ENCODE measurements at places on chromosomes 6 and 20. TPM values are rescaled to one million over a fixed set of nuclear protein-coding genes. Genes with fewer than 3 reads are reported as not detected.

GRCh38 chr6:79551401-79551800 is 14.2 kb upstream of the LCA5 start:
- DNase-seq: no peak

DNA sequence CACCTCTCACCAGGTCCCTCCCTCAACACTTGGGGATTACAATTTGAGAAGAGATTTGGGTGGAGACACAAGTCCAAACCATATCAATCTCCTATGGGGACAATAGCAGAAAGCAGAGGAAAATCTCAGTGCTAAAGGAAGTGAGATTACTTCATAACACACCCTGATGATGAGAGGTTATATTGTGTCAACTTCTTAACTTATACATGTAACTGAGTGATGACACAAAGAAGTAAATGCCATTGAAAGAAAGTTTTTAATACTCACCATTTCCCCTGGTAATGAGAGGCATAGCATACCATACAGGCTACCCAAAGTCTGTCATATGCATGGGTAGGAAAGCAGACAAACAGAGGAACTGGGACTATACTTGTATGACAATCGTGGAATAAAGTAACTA is 137.2 kb downstream of the MMUT start:
- no peak for DNase-seq

Gene PLEKHG1
- total RNA-seq: 2.0 TPM

GRCh38 chr6:2196079-2196679 is 49.2 kb downstream of the GMDS start:
- DNase-seq: no peak

- DNase-seq: no peak
These were observed 85.8 kb downstream of the LYRM4 start for GRCh38 chr6:5174756-5175549.

DNA sequence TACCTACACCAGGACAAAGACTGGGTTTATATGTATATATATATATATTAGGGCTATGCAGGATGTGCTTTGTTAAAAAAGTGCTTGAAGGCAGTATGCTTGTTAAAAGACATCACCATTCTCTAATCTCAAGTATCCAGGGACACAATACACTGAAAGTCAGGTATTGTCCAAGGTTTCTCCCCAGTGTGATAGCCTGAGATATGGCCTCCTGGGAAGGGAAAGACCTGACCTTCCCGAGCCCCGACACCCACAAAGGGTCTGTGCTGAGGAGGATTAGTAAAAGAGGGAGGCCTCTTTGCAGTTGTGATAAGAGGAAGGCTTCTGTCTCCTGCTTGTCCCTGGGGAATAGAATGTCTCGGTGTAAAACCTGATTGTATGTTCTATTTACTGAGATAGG is 156.9 kb downstream of the GPX5 start:
- no peak for DNase-seq

- peak; percentile 52 for DNase-seq
These were observed 50.4 kb downstream of the HLA-DPB1 start for GRCh38 chr6:33126101-33126714.

GRCh38 chr20:10436053-10436699 is 1.1 kb downstream of the SLX4IP start:
- DNase-seq: no peak

- no peak for DNase-seq
These were observed 15.9 kb downstream of the NDUFAF5 start for GRCh38 chr20:13800728-13801134.

Gene LY6G6C
- total RNA-seq: not detected

GRCh38 chr6:7264686-7265384 is 48.2 kb downstream of the SSR1 start:
- DNase-seq: no peak

Gene RAB44
- 0.08 TPM for total RNA-seq

Gene EPM2A
- total RNA-seq: 7.5 TPM

GRCh38 chr6:126657561-126658175 is 317.8 kb downstream of the CENPW start:
- no peak for DNase-seq

Gene GHRH
- total RNA-seq: not detected

- DNase-seq: no peak
These were observed 98.3 kb downstream of the PREX1 start for GRCh38 chr20:48729538-48729937.

Gene EFCAB8
- total RNA-seq: 0.92 TPM

DNA sequence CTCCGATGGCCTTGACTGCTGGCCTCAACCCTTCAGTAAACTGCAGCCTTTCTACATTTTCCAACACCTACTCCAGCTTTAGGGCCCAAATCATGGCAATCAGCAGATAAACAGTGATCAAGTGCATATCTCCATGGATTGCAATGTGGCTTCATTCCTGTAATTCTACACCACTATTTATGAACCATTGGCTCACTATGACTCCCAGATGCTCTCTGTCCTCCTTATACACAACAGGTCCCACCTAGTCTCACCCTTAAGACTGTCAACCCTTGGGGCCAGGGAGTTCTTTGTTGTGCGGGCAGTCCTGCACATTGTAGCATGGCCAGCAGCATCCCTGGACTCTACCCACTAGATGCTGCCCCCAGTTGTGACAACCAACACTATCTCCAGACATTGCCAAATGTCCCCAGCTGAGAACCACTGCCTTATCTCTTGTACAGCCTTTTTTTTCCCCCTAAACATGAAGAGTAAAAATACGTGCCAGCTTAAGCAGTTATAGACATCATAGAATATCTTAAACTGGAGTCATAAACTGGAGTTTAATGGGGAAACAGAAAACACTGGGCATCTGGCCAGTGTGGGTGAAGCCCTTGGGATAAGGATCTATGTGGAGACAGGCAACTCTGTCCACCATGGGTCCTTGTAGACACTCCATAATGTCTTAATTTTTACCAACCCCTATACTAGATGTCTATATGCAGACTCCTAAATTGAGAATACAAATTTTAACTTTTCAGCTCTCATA is 21.1 kb downstream of the MRPL14 start:
- no peak for DNase-seq

Gene TAB2
- total RNA-seq: 132 TPM

GRCh38 chr6:36713846-36714245 is 16.2 kb downstream of the RAB44 start:
- no peak for DNase-seq

DNA sequence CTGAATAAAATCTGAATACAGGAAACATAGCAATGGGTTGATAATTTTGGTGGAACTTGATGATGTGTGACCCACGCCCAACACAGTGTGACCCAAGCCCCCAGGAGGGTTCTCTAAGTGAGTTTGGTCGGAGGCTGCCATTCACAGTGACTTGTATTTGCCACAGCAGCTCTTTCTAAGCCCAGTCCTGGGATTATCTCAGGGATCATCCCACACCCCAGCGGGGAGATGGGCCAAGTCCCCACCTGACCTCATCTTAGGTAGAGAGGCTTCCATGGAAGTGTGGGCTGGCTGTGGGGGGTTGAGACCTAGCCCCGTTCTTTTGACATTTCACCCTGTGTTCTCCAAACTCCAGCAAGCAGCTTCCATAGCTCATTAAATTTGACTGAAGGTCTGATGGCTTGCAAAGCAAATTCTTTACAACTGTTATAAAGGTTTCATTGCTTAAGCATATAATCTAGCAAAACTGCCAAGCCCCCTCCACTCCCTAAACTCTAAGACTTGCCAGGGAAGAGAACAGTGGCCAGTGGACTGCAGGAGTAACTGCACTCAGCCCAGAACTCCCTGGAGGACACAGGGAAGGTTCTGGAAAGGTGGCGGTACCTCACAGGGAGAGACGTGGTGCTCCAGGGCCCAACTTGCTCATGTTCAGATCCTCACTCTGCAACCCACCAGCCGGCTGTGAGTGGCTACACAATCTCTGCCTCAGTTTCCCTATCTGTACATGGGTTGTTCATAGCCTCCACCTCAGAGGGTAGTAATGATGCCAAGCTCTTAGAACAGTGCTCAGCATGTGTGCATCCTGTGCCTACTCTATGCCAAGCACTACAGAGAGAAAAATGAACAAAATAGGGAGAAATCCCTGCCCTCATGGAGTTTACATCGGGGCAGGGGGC is 1.0 kb upstream of the PCK1 start:
- no peak for DNase-seq

Gene BTN1A1
- total RNA-seq: not detected

DNA sequence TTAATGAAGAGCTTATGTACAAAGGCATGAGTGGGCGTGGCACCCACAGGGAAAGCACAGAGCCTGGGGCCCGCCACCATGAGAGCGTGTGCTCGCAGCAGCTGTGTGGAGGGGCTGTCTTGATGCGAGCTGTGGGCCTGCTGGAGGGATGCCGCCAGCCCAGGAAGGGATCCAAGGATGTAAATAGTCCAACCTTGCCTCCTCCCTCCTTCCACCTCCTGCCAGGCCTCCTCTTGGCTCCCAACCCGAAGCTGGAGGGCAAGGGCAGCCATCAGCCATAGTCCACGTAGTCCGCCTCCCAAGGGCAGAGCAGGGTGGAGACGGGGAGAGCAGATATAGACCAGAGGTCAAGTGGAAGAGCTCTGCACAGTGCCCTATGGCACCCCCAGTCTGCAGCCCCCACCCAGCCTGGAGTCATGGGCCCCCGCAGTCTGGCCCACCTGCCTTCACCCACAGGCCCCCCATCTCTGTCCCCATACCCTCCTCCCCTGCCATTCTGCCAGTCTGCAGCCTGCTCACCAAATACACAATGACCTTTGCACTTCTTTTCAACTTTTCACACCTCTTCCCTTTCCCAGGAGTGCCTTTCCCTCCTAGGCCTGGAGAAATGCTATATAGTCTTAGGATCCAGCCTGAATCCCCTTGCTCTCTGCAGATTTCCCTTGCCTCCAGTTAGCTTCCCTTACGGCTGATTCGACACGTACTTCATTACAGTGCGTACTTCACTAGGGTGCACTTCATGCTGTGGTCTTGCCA is 77.1 kb downstream of the SHLD1 start:
- DNase-seq: no peak

DNA sequence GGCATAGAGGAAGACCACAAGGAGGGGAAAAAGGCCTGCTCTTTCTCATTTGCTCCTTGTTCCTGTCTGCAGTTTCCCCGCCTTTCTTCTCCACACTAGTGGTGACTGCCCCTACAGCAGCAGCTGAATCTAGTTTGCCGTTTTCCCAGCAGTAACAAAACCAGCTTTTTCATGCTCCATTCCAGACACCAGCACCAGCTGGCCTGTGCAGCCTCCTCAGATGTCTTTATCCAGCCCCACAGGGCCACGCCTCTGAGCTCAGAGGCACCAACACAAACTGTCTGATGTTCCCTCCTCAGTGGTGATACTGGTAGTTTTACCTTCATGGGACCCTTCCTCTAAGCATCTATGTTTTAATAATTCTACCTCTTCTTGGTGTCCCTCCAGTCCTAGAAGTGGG is 70.4 kb upstream of the SLC24A3 start:
- no peak for DNase-seq

GRCh38 chr6:165571068-165571682 is 91.9 kb downstream of the PDE10A start:
- DNase-seq: no peak

GRCh38 chr6:147577488-147577887 is 69.0 kb downstream of the SAMD5 start:
- DNase-seq: no peak

Gene OR12D3
- total RNA-seq: not detected

GRCh38 chr6:63352069-63352543 is 32.3 kb upstream of the LGSN start:
- no peak for DNase-seq

Gene SIRPG
- total RNA-seq: 17.6 TPM

DNA sequence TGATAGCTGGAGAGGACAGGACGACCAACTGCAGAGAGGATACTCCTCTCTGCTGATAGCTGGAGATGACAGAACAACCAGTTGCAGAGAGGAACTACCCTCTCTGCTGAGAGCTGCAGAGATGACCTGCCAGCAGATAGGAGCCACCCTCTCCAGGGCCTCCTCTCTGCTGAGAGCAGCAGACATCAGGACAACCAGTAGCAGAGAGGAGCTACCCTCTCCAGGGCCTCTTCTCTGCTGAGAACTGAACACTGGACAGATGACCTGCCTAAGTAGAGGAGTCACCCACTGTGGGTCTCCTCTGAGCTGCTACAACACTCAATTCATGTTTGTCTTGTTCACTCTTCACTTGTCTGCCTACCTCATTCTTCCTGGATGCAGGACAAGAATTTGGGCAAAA is 27.3 kb upstream of the ZBTB24 start:
- DNase-seq: no peak

- DNase-seq: peak; percentile 53
These were observed 673 bp downstream of the CST7 start for GRCh38 chr20:24949756-24950127.

DNA sequence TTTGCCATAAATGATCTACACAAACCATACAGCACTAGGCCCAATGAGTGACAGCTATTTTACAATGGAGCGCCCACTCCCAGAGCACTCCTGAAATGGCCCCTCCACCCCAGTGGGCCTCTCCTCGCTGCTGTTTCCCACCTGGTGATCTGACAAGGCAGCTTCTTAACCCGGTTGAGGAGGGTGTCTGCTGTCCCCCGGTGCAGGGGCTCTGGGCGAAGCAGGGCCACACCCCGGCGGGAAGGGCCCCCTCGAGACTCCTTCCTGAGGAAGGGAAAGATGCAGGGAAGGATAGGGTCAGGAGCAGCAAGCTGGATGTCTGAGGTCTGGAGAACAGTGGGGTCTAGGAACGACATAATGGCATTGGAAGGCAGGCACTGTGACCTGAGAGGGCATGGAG is 10.2 kb downstream of the ABHD16A start:
- DNase-seq: no peak

DNA sequence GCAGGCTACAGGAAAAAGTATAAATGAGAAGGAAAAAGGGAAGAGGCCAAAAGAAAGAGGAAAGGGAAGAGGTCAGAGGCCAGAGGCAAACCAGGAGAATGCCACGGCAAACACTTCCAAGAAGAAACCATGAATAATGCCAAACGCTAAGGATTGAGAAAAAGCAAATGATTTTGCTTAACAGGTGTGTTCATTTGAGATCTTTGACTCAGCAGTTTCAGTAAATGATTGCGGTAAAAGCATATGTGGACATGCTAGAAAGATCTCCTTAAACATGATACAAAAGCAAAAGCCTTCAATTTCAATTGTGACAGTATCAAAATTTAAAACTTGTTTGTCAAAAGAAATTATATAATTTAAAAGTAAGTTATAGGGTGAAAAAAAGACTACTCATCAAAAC is 70.6 kb downstream of the UBE3D start:
- DNase-seq: no peak

DNA sequence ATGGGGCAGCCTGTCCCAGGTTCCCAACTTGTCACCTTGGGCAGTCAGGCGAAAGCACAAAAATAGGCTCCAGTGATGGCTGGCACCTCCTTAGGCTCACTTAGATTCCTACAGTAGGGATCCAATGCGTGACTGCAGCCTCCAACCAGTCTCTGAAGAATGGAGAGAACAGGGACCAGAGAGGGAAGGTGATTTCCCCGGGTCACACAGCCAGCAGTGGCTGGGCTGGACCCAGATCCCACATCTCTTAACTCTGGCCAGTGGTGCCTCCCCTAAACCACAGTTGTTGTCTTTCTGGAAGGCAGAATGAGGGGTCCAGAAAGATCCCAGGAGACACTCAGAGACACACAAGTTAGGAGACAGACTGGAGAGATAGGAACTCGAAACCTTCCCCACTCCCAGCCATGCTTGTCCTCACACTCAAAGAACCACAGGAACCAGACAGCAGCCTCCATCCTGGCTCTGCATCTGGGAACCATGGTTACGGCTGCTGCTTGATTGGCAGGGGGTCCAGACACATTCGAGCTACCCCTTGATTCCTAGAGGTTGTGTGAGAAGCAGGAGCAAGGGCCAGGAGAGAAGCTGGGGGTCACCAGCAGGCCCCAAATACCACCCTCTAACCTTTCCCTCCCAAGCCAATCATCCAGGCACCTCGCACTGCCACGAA is 33.1 kb upstream of the SIRPA start:
- DNase-seq: no peak

GRCh38 chr6:149872233-149872632 is 8.1 kb upstream of the LRP11 start:
- DNase-seq: no peak

Gene BMP6
- total RNA-seq: not detected

Gene CGA
- total RNA-seq: not detected
